ENCODE measurements at places on chromosomes 5 and 9. TPM values are rescaled to one million over a fixed set of nuclear protein-coding genes. Genes with fewer than 3 reads are reported as not detected.

Gene NPR3
- total RNA-seq, result 33.7 TPM

Gene TAL2
- 1.7 TPM for total RNA-seq

Gene BTNL3
- not detected for total RNA-seq

Gene PCDHB5
- 2.7 TPM for total RNA-seq

Gene NUTM2F
- not detected for total RNA-seq

Gene FANCG
- total RNA-seq, result 20.1 TPM

Gene ECM2
- 77.1 TPM for total RNA-seq

Gene PHYHD1
- 13.5 TPM for total RNA-seq

Gene TMEM171
- 0.49 TPM for total RNA-seq

Gene BSPRY
- 3.9 TPM for total RNA-seq

Gene PPIC
- total RNA-seq, result 25.5 TPM

Gene CDC20B
- total RNA-seq, result not detected

Gene C5orf52
- not detected for total RNA-seq
